ENCODE measurements at places on chromosomes 3 and 15.

- no peak for DNase-seq
Observed at GRCh38 chr15:97153356-97153965, 807.0 kb upstream of the ARRDC4 start.

GRCh38 chr15:88987934-88988671 is 74.9 kb upstream of the MFGE8 start:
- DNase-seq: peak; percentile 54

DNA sequence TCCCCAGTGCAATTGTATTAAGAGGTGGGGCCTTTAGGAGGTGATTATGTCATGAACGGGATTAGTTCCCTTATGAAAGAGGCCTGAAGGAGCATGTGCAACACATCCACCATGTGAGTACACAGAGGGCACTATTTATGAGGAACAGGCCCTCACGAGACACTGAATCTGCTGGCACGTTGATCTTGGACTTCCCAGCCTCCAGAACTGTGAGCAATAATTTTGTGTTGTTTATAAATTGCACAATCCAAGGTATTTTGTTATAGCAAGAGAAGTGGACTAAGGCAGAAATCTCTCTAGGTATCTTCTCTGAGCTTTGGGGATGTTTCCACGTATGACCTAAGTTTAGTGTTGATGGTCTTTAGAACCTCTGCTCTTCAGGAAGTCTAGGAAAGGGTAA is 149.3 kb upstream of the CBLB start:
- DNase-seq: no peak

GRCh38 chr3:73432023-73432705 is 192.6 kb downstream of the PDZRN3 start:
- no peak for DNase-seq

GRCh38 chr15:55796321-55796965 is 53.5 kb upstream of the PRTG start:
- no peak for DNase-seq

GRCh38 chr3:156770699-156771414 is 55.3 kb upstream of the LEKR1 start:
- DNase-seq: no peak

GRCh38 chr15:65580287-65580686 is 30.6 kb downstream of the INTS14 start:
- no peak for DNase-seq

DNA sequence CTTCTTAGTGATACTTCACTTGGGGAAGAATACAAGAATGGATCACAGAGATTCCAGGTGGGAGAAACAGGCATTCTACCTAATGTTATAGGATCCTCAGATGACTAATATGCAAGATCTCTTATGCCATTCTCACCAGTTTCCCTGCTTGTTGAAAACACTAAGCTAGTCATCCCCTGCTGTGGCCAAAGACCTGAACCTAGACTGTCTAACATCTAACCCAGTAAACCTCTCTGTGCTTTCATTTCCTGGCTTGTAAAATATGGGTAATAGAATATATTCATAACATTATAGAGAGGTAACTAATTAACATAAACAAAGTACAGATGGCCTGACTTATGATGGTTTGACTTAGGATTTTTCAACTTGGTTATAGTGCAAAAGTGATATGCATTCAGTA is 776.3 kb downstream of the TUSC7 start:
- no peak for DNase-seq

- DNase-seq: no peak
Observed at GRCh38 chr3:14647976-14648955, 3.3 kb upstream of the CCDC174 start.

DNA sequence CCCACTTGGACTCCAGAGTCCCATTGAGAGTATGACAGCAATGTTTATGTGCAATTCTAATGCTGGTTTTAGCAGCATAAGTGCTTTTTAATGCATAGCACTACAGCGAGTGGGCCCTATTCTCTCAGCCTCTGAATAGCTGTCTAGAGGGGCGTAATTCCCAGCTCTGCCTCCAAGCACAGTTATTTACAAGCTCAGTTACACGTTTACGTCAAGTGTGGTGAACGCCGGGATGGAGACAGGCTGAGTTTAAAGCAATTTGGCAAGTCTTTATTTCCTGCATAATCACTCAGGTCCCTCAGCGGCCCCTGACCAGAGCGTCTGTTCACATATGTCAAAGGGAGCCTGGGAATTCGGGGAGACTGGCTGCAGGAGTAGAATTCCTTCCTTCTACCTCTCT is 43.9 kb downstream of the SOX14 start:
- no peak for DNase-seq

GRCh38 chr3:157594413-157594812 is 91.2 kb upstream of the VEPH1 start:
- no peak for DNase-seq

GRCh38 chr15:67593562-67593961 is 51.1 kb downstream of the MAP2K5 start:
- no peak for DNase-seq

GRCh38 chr3:124557433-124558232 is 172.6 kb upstream of the UMPS start:
- no peak for DNase-seq

- DNase-seq: no peak
Observed at GRCh38 chr3:26198609-26199008, 408.7 kb downstream of the OXSM start.

DNA sequence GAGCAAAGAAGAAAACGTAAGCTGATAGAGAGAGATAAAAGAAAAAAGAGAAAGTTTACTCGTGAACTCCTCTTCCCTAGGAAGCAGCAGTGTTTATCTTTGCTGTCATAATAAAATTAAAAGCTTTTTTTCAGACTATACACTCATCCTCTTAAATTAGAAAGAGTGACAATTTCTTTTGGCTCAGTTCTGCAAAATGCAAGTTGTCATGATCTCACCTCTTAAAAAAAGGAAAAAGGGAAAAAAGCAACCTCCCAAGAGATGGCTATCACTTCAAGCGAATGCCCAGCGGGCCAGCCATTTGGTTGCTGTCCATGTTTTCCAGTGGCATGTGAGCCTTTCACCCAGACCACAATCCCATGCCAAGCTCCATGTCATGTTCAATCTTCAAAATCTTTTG is 7.0 kb upstream of the THBS1 start:
- DNase-seq: no peak

DNA sequence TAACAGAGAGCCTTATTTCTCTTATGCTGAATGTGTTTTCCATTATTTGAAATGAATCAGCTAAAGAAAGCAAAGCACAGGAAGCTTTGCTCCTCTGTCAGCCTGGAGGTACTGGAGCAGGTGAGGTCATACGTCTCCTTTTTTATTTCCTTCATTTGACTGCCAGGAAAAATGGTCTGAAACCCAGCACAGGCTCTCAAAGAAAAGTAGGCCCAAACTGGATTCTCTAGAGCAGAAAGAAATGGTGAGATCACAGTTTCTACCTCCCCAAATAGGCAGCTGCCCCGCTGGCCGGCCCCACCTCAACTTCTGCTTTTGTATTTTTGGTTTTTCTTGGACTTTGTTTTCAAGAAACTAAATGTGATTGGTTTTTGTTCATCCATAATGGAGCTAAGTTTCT is 95.1 kb downstream of the RPL39L start:
- DNase-seq: peak; percentile 22

DNA sequence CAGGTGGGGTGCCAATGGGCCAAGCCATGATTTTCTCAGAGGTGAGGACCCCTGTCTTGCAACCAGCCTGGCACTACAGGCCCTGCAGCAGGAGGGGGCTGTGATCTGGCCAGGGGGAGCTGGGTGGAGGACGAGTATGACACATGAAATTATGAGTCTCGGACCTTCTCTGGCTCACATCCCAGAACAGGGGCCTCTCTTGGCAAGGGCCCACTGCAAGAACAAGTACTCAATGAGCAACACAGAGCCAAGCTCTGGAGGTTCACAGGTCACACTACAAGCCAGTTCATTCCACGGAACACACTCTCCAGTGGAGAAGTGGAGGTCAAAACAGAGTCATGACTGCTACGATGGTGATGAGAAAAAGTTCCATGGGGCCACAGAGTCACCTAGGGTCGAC is 28.3 kb downstream of the CCDC32 start:
- no peak for DNase-seq

- DNase-seq: no peak
Observed at GRCh38 chr15:98737159-98737558, 88.8 kb downstream of the IGF1R start.

DNA sequence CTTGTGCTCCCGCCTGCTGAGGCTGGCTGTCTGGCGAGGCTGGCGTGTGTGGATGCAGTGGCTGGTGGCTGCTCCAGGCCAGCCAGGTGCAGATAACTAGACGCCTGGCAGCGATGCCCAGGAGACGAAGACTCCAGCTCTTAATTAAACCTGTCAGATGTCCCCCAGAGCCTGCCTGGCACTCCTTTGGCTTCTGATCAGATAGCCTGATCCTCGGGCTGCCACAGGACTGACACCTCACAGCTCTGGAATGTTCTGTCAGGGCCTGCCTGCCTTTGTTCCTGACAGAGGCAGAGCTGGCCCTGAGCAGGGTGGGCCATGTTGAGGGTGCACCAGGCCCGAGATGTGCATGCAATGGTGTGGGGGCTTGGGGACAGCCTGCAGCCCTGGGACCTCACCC is 36.5 kb downstream of the PLXNA1 start:
- no peak for DNase-seq

GRCh38 chr15:90203922-90204321 is 2.8 kb downstream of the SEMA4B start:
- DNase-seq: no peak

DNA sequence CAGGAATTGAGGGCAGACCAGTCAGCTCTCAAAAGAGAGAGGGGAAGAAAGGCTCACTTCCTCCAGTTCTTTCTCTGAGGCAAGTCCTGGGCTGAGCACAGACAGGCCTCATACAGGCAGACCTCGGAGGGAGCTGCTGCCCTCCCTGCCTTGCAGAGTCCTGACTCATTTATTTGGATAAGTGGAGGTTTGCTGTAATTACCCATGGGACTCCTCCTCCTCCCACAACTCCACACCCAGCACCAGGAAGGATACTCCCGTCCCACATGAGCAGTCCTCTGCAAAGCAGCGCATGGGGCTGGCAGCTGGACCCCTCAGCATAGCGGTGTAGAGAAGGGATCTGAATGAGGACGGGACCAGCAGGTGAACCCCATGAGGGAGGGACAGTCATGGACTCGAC is 13.4 kb upstream of the SCN10A start:
- DNase-seq: no peak

DNA sequence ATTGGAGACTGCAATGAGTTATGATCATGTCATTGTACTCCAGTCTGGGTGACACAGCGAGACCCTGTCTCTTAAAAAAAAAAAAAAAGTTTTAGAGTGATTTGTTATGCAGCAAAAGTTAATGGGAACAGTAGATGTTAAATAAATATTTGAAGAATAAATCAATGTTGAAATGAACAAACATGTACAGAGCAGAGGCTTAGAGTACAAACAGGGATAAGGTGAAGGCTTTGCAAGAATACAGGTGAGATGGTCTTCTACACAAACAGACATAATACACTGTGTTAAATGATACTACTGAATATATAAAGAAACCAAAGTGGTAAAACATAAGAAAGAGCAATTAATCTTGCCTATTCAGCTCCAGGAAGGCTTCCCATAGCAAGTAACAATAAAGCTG is 265.4 kb downstream of the CNTN3 start:
- no peak for DNase-seq

GRCh38 chr3:197398286-197398878 is 100.0 kb upstream of the DLG1 start:
- no peak for DNase-seq

DNA sequence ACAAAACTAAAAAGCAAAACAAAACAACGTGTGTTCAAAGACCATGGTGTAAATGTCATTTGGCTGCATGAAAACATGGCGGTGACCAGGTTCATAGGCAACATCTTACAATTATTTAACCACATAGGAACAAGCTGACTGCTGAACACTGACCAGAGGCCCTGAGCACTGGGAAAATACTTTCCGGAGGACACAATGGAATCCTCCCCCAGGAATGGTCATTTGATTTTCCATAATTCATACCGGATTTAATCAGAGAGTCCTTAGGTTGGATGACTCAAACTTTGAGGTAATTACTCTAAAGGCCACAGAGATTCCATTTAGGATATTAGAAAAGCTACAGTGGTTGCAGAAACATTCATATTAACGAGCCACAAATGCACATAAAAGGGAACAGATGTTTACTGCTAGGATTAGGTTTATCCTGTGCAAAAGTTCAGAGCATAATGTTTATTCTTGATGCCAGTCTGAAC is 254.7 kb downstream of the NR1D2 start:
- DNase-seq: no peak

- no peak for DNase-seq
Observed at GRCh38 chr3:59388555-59389270, 338.9 kb upstream of the CFAP20DC start.

- no peak for DNase-seq
Observed at GRCh38 chr3:151197981-151198767, 4.8 kb downstream of the GPR171 start.

GRCh38 chr3:14223595-14223994 is 45.0 kb downstream of the LSM3 start:
- no peak for DNase-seq

DNA sequence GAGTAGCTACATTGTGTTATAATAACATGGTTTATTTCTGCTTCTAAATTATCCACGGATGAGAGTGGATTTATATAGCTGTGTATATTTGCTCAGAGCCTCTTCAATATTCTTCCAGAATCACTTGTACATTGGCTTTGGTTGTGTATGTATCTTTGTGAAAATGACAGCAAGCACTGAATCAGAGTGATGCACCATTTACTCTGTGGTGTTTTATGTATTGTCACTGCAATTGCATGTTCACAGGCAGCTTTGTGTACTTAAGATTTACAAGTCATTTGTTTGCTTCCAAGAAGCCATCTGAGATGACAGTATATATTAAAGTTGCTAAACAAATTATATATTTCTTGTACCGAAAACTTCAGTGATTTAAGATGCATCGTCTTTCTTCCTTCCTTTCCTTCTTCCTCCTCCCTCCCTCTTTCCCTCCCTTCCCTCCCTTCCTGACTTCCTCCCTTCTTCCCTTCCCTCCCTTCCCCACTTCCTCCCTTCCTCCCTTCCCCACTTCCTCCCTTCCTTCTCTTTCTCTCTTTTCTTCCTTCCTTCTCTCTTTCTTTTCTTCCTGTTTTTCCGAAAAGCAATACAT is 362.3 kb upstream of the GOLIM4 start:
- no peak for DNase-seq

- DNase-seq: no peak
Observed at GRCh38 chr15:73395671-73396070, 26.9 kb upstream of the HCN4 start.

DNA sequence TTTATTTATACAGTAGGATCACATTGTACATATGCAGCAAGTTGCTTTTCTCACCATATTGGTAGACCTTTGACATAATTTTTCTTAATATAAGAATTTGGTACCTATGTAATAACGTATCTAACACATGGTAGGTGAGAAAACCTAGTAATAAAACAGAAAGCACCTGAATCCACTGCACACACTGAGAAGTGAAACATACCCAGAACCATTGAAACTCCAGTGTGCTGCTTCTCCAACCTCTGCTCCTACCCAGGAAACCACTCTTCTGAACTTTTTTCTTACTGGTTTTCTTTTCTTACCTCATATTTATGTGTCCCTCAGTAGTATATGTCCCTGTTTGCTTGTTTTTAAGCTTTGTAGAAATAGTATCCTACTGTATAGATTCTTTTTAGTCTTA is 293.0 kb downstream of the UBE2E2 start:
- DNase-seq: no peak
